Nephron progenitor cell (in vitro differentiated cells): ENCODE measurements at places on chromosomes 16 and 17.
A peak's percentile ranks its signal among the peaks of the same experiment; 100 is the strongest.

DNA sequence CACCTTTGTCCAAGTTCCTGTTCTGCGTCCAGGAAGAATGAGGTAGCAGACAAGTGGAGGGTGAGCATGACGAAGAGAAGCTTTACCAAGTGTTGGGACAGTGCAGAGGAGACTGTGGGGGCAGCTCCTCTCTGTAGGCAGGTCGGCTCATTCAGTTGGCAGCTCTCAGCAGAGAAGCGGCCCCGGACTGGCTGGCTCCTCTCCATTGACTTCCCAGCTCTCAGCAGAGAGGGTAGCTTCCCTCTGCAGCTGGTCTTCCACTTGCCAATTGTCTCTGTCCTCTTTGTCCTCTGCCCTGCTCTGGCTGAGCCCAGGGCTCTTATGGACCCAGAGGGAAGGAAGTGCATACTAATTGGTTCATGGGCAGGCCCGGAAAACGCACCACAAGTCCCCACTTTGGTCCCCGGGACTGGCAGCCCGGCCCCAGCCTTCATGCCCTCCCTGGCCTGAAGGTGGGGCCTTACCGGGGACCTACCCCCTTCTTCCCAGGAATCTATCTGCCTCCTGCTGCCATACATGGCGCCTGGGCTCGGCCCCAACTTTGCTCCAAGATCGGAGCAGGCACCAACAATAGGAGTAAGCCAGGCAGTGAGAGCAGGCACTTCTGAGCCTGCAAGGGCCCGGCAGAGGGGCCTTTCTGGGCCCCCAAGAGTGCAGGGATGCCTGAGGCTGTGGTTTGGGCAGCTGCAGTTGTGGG is 10.1 kb downstream of the KCTD5 start:
- DNase-seq: no peak

- DNase-seq: no peak
Observed at GRCh38 chr17:35890774-35891155, 10.6 kb upstream of the CCL5 start.

GRCh38 chr16:57685633-57686032 is 9.0 kb upstream of the DRC7 start:
- DNase-seq: no peak

GRCh38 chr16:23694644-23695373 is 16.1 kb downstream of the PLK1 start:
- peak; percentile 75 for DNase-seq

- peak; percentile 85 for DNase-seq
Observed at GRCh38 chr17:29572691-29573557, 4.4 kb downstream of the TP53I13 start.

DNA sequence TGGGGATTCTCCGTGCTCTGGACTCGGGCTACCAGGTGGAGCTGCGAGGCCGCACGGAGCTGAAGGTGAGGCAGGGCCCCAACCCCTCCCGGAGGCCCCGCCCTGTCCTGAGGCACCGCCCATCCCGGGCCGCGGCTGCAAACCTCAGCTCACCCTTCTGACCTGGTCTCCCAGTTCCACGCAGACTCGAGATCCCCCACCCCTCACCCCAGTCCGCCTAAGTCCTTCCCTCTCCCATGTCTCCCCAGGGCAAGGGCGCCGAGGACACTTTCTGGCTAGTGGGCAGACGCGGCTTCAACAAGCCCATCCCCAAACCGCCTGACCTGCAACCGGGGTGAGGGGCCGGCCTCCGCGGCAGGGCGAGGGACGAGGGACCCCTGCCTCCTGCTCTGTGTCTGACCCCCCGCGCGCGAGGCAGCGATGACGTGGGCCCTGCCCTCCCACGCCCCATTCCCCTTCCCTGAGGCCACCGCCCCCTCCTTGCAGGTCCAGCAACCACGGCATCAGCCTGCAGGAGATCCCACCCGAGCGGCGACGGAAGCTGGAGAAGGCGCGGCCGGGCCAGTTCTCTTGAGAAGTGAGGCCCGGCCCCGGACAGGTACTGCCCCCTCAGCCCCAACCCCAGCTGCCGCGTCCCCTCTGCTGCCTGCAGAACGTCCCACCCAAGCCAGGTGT is 13.7 kb downstream of the GUCY2D start:
- DNase-seq: peak; percentile 67

GRCh38 chr16:55039511-55039910 is 108.8 kb downstream of the IRX5 start:
- no peak for DNase-seq

- DNase-seq: no peak
Observed at GRCh38 chr17:57603546-57603945, 141.6 kb downstream of the CCDC182 start.

- DNase-seq: no peak
Observed at GRCh38 chr17:14373614-14374259, 72.9 kb downstream of the HS3ST3B1 start.

DNA sequence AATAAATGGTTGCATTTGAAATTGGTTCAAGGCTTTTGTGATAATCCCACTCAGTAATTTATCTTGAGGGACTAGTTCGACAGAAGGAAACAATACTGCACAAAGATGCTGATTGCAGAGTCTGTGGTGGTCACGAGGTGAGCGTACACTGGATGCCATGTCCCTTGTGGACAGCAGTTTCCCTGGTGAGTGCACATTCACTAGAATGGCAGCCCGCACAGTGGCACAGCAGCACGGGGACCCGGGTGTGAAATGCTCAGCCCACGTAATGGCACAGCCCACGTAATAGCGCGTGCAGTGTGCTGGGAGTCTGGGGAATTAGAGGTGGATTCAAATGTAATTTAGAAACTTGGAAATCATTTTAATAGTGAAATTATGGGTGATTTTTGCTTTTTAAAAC is 154.0 kb downstream of the LGALS9B start:
- no peak for DNase-seq

- DNase-seq: no peak
Observed at GRCh38 chr17:72486806-72487205, 366.0 kb downstream of the SOX9 start.

GRCh38 chr16:50490828-50491227 is 57.4 kb upstream of the NKD1 start:
- DNase-seq: no peak

- DNase-seq: no peak
Observed at GRCh38 chr17:41583137-41584127, 3.3 kb downstream of the KRT14 start.

GRCh38 chr17:29892201-29892600 is 37.8 kb downstream of the SSH2 start:
- DNase-seq: no peak

DNA sequence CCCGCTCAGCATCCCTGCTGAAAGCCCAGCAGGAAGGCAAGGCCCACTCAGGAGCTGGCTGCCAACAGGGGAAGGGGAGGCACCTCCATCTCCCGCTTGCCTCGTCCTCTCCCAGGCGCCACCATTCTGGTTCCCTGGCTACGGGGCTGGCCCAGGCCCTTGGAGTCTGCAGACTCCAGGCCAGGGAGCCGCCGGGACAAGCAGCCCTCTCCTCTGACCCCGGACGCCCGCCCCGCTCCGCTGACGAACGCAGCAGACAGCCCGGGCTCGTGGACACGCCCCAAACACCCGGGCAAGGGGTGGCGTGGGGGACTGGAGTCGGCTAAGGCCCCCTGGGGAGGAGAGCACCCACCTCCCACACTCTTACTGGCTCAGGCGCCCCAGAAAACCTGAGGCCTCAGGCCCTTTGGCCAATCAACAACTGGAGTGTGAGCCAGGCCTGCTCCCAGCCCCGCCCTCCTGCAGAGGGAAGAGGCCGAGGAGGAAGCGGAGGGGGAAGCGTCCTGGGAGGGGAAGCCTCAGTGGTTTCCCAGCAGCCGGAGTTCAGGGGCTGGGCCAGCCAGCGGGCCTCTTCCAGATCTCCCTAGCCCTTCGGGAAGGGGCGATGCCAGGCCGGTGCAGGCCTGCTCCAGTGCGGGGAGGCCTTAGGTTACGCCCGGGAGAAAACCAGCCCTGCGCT is 4.2 kb downstream of the MNT start:
- DNase-seq: peak; percentile 92

- DNase-seq: no peak
Observed at GRCh38 chr17:63041722-63042121, 75.7 kb downstream of the TANC2 start.

- no peak for DNase-seq
Observed at GRCh38 chr16:14211856-14212543, 140.9 kb downstream of the MRTFB start.

GRCh38 chr17:31744511-31744951 is 114.5 kb downstream of the COPRS start:
- peak; percentile 17 for DNase-seq

DNA sequence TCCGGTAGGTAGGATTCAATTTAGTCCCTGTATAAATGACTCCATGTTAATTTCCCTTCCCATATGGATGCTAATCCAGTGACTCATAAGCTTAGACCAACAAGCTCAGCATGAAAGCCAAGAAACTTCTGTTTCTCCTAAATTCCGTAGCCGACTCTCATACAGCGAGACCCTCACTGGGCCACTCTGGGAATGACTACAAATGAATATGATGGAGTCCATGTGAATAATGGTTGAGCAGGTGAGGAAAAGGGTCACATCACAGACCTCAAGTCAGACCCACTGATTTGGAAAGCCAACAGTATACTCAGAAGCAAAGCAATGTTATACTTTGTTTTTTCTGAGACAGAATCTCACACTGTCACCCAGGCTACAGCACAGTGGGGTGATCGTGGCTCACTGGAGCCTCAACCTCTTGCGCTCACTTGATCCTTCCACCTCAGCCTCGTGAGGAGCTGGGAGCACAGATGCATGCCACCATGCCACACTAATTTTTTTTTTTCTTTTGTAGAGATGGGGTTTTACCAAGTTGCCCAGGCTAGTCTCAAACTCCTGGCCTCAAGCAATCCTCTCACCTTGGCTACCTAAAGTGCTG is 14.6 kb downstream of the RSL1D1 start:
- no peak for DNase-seq

GRCh38 chr16:80509872-80510271 is 30.9 kb upstream of the DYNLRB2 start:
- DNase-seq: no peak

GRCh38 chr17:57705921-57706695 is 39.0 kb downstream of the CCDC182 start:
- no peak for DNase-seq

- no peak for DNase-seq
Observed at GRCh38 chr16:58421059-58421458, 28.8 kb downstream of the GINS3 start.

DNA sequence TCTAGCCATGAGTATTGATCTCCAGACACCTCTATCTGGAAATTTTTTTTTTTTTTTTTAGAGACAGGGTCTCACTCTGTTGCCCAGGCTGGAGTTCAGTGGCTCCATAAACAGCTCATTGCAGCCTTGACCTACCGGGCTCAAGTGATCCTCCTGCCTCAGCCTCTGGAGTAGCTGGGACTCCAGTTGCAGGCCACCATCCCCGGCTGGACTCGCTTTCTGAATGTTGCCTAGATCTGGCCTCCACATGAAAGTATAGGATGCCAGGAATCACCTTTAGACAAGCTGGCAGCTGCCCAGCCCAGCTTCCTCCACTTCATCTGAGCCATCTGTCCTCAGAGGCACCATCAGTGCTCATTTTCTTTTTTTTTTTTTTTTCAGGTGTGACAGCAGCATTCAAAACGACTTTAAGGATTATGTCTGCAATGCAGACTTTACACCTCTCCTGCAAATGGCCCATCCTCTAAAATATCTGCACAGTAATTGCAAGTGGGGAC is 6.4 kb upstream of the PRR14 start:
- no peak for DNase-seq

DNA sequence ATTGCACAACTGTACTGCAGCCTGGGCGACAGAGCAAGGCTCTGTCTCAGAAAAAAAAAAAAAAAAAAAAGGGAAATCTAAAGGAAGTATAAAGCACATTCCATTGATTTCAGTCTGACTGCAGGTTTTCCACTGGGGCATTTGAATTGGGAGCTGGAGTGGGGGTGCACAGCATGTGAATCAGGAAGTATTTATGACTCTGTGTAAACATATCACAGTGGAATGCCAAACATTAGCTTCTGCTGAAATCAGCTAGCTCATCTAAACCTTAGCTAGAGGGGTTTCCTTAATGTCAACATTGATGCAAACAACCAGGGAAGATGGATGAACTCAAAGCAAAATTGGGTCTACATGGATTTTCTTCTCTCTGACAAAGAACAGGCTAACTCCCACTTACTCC is 641.0 kb upstream of the EEF2KMT start:
- no peak for DNase-seq

GRCh38 chr17:17511293-17511741 is 15.1 kb upstream of the RASD1 start:
- no peak for DNase-seq

DNA sequence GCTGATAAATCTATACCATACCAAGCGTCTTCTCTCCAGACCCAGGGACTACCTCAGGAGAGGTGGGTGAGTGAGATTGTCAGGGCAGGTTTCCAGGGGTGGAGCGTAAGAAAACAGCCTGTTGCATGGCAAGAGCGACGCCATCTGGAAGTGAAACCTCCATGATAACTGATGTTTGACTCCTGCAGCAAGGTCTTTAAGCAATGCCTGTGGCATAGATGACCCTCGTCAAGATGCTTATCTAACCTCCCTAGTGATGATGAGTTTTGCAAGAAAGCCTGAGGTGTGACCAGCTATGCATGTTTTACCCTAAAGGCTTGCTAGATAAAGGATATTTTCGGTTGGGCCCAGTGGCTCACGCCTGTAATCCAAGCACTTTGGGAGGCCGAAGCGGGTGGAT is 71.6 kb downstream of the GSG1L start:
- no peak for DNase-seq

DNA sequence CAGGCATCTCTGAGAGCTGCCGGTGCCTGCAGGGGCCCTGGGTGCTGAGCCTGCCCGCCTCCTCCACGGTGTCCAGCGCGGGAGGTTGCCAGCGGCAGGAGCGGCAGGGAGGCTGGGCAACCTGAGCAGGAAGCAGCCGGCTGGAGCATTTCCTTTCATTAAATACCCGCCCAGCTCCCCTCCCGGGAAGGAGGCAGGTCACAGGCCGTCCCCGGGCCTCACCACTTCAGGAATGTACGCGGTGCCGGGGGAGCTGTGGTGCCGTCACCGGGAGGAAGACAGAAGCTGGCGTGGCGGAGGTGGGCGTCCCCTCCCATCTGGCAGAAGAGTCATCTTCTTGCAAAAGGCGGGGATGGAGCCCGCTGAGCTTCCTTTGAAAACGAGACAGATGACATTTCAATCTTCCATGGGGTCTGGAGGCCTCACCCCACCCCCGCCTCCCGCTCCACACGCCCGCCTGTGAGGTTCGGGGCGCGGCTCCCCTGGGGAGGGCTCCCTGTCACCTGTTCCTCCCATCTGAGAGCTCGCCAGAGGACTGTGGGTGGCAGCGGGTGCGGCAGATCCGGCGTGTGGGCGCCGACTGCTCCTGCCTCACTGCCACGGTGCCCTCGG is 16.0 kb downstream of the SOX8 start:
- peak; percentile 75 for DNase-seq

- no peak for DNase-seq
Observed at GRCh38 chr16:82560805-82561325, 65.9 kb upstream of the CDH13 start.

GRCh38 chr17:921161-921560 is 58.4 kb downstream of the NXN start:
- DNase-seq: no peak

- DNase-seq: peak; percentile 54
Observed at GRCh38 chr17:29591146-29591736, 1.7 kb upstream of the ANKRD13B start.

- DNase-seq: no peak
Observed at GRCh38 chr16:10896165-10896564, 19.2 kb downstream of the CIITA start.
